Smooth muscle cell of bladder (primary cell): ENCODE measurements at places on chromosomes 7 and 10. TPM values are rescaled to one million over a fixed set of nuclear protein-coding genes. Genes with fewer than 3 reads are reported as not detected.

LIPF gene
- total RNA-seq: not detected in 2 replicates

SSMEM1 gene
- total RNA-seq: 0.09 and 0.14 TPM in 2 replicates

ZKSCAN1 gene
- 32.1 and 42.8 TPM in 2 replicates for total RNA-seq

DNAJC12 gene
- 4.3 and 9.6 TPM in 2 replicates for total RNA-seq

CRYGN gene
- 0.14 and 0.74 TPM in 2 replicates for total RNA-seq

SPACDR gene
- total RNA-seq: 0.14 and 0.28 TPM in 2 replicates

ZNF862 gene
- 6.8 and 11.5 TPM in 2 replicates for total RNA-seq

EPHA1 gene
- 0.09 and 0.14 TPM in 2 replicates for total RNA-seq

GARIN1A gene
- total RNA-seq: 0.43 and 0.83 TPM in 2 replicates

ASNS gene
- 41.1 and 78.8 TPM in 2 replicates for total RNA-seq

FAM25C gene
- total RNA-seq: not detected in 2 replicates
